ENCODE measurements at places on chromosomes 16 and 17.

DNA sequence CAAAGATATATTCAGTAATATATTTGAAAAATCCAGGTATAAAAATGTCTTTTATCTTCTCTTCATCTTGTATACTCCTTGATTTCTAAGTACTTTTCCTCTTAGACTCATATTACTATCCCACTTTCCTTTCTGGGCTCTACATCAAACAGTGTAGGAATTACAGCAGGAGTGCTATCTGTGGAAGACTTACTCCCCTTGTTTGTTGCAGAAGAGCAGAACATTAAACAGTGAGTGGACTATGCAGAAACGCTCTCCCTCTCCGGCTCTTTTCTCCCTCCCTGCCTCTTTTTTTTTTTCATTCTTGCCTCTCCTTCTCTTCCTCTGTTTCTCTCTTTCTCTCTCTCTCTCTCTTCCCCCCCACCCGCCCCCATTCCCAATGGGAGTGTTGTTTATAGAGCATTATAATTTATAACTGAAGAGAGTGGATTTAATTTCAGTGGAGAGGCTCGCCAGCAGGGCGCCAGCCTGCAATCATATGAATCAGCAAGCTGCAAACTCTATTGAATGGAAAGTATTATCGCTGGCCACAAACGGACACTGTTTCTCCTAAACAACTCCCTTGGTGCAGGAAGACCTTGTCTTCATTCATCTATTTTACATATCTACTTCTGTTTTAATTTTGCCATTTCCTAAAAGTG is 242.3 kb upstream of the TBX2 start:
- DNase-seq: peak; percentile 54

- no peak for DNase-seq
Measured at GRCh38 chr16:69711115-69711740, 15.1 kb downstream of the NQO1 start.

- no peak for DNase-seq
Measured at GRCh38 chr17:32240750-32241149, 24.9 kb upstream of the RHBDL3 start.

DNA sequence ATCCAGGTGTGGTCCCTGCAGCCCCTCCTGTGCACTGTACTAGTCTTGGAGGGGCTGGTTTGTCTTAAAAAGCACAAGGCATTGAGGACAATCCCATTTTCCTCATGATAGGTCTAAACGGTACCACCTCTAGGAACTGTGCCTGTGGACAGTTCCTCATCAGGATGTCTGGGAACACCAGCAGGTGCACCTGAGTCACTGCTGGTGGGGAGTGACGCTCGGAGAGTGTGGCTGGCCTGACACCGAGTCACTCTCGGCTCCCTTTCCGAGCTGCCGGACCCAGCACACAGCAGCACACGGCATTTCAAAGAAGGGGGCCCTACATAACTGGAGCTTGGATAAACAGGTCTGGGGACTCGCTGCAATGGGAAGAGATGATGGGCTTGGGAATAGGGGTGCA is 25.6 kb downstream of the LRRC75A start:
- no peak for DNase-seq

GRCh38 chr17:57515662-57516211 is 229.4 kb downstream of the CCDC182 start:
- DNase-seq: no peak

- DNase-seq: no peak
Measured at GRCh38 chr17:50057521-50057991, 1.6 kb downstream of the ITGA3 start.

DNA sequence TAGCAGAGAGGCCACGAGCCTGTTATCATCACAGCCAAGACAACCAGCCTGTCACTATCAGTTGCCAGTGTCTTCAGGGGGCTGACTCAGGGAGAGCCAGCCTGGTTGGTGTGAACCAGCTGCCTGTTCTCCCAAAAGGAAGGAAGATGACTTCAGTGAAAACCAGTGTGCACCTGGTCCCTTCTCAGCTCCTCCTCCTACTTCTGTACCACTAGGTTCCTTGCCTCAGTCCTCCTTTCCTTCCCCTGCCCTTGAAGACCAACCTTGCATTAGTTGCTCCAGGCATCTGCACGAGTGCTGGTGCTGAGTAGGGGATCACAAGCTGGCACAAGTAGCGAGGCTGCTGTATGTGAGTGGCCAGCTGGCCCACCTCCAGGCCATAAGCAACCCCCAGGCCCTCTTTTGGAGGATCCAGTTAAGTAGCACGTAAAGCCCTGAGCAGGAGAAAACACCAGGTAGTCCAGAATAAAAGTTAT is 8.5 kb downstream of the TUBG1 start:
- DNase-seq: peak; percentile 42

DNA sequence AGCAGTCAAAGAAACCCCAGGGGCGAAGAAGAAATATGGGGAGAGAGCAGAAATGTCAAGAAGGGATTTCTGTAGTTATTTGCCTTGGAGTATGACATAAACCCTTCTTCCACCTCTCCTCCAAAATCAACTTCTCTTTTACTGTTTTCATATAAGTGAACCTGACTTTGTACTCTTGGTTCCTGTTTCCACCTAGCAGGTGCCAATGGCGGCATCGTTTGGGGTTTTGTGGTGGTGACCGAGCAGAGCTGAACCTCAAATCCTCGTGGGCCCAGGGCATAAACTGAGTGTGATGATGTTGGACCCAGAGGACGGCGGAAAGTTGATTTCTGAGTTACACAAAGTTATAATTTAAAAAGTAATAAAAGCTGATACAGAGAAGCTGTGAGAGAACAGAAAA is 39.6 kb upstream of the PSMD7 start:
- DNase-seq: no peak

DNA sequence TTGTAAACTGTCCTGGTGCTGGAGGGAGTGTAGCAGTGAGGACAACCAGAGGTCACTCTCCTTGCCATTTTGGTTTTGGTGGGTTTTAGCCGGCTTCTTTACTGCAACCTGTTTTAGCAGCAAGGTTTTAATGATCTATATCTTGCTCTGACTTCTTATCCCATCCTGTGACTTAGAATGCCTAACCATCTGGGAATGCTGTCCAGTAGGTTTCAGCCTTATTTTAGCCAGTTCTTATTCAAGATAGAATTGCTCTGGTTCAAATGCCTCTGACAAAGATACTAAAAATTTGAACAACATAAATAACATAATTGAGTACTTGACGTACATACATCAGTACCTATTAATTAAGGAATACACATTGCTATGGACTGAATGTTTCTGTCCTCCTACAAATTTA is 93.3 kb upstream of the TOM1L1 start:
- no peak for DNase-seq

DNA sequence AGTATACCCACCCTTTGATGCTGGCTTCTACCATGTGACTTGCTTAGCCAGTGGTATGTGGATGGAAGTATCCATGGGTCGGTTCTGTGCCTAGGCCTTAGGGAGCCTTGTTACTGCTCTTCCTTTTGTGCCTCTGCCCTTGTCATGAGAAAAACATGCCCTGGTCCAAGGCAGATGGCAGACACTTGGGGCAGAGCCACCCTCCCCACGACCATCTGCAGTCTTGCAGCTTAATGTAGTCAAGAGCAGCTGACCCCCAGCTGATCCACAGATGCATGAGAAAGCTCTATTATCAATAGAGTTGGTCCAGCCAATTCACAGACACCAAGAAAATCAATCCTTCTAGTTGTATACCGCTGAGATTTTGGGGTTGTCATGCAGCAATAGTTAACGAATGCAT is 95.7 kb downstream of the SLC39A11 start:
- DNase-seq: no peak

DNA sequence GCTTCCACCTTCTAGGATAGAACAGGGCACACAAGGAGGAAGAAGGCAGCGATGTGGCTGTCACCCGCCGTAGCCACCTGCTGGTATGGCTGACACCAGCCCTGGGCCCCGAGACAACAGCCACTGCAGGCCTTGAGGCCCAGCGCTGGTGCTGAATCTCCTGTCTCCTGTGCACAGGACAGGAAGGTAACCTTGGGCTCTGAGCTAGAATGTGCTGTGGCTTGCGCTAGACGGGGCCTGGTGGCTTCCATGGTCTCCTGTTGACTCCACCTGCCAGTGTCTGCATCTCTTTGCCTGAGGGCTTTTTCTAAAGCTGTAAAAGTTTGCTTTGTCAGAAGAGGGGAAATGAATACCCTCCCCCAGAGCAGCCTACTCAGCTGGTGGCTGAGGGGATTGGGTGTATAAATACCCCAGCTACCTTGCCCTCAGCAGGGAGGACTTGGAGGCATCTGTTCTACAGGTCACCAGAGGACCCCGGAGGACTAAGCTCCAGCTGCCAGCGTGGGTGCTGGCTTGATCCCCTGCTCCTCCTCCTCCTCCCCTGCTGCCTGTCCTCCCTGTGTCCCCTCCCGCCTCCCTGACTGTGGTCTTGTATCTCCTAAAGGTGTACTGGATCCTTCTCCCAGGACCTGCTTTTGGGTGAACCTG is 76.1 kb upstream of the SDK2 start:
- DNase-seq: no peak

DNA sequence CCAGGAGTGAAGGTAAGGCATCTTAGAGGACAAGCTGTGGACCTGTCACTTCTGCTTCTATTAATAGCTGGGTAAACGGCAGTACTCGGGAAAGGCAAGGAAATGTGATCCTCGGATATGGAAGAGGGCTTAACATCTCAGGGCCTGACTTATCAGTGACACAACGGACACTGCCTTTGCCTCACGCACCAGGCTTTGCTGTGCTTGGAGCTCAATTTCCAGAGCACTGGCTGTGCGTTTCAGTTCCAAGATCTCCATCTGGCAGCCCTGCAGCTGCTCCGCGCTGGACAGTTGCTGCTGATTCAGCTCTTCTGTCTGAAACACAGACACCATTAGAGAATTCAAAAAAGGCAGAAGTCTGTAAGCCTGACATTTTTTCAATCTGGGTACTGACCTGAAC is 3.5 kb downstream of the KRT40 start:
- no peak for DNase-seq

GRCh38 chr17:83109386-83109785 is 30.0 kb downstream of the METRNL start:
- no peak for DNase-seq

DNA sequence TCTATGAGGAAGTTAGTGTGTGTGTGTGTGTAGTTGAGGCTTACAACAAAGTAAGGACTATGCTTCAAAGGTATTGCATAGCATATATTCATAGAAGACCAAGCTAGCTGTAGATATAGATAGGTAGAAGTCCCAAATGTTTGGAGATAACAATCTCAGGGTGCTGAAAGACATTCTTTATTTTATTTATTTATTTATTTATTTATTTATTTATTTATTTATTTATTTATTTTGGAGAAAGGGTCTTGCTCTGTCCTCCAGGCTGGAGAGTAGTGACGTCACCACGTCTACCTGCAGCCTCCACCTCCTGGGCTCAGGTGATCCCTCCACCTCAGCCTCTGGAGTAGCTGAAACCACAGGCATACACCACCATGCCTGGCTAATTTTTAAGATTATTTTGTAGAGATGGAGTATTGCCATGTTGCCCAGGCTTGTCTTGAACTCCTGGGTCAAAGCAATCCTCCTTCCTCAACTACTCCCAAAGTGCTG is 284.6 kb upstream of the KIF2B start:
- DNase-seq: no peak

DNA sequence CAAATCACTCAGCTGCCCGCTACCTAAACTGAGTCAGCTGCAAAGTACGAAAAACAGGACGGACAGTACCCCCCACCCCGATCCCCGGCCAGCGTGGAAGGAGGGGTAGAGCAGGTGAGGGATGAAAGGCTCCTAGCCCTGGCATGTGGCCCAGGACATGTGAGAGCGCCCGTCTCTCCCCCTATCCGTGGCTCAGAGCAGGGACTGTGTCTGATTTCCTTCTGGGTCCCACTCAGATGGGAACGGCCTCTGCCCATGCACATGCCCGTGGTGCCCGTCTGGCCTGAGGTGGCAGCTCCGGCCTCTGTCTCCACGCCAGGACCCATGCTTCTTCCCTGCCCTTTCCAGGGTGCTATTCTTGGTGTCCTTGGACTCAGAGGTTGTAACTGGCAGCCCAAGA is 30.2 kb upstream of the RASD1 start:
- no peak for DNase-seq

GRCh38 chr17:19724501-19725420 is 8.4 kb upstream of the SLC47A2 start:
- no peak for DNase-seq

DNA sequence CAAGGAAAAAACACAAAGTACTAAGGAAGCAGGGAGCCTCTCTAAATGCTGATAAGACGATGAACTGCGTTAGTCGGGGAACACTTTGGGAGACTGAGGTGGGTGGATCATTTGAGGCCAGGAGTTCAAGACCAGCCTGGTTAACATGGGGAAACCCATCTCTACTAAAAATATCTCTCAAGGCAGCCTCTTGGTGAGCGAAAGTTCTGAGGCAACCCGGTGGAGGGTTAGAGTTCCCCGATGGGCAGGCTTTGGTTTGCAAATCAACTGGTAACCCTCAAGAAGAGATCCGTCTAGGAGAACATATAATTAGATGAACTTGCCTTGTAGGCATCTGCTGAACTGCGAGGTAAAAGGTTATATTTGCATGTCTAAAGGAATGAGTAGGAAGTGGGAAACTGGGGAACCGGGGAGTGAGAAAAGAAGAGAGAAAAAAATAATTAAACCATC is 44.6 kb downstream of the WSB1 start:
- DNase-seq: no peak

DNA sequence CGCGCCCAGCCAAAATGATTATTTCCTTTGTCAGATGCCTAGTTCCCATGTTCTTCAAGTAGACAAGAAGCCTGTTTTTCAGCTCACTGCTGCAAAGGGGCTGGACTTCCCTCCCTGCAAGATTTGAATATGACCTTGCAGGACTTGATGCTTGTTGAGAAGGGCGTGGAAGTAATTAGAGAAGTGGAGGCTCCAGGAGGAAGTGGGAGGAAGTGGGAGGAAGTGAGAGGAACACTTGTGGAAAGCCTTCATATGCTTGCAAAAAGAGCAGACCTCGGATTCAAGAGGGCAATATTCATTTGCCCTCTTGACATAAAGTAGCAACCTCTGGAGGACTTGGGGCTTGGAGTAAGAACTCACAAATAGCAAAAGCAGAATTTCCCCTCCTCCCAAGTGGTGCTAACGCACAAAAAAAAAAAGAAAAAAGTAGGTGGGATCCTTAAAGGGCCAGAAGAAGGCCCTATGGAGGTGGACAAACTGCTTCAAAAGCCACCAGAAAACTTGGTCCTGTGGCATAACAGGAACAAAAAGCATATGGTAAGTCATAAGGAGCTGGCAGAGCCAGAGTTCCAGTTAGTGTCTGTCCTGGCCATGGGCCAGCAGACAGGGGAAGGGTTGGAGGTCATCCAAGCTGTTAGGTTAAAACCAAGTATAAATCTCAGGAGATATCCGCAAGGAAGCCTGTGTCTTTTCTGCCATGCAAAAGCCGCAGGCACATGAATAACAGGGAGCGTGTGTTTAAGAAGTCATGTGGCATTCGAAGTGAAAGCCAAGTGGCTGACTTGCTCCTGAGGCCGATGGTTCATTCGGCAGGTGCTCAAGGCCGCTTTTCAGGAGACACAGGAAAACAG is 20.6 kb upstream of the PRKAR1A start:
- DNase-seq: no peak

- no peak for DNase-seq
Measured at GRCh38 chr16:86893506-86893905, 315.2 kb downstream of the FOXL1 start.

DNA sequence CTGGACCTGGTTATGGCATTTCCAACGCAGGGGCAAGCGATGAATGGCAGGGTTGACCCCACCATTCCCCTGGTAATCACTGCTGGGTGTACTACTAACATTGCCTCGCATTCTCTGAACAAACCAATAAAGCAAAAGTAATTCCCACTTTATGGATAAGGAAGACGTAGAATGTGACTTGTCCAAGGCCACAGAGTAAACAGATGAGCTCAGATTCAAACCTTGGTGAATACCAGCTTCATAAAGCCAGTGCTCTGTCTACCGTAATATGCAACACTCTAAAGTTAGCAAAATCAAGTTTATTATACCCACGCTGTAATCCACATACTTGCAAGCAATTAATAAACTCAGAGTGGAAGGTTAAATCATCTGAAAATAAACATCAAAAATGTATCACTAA is 59.6 kb downstream of the ANKFY1 start:
- DNase-seq: no peak

All from SK-N-SH (cell line).